ENCODE measurements at places on chromosomes 3 and 15.
A peak's percentile ranks its signal among the peaks of the same experiment; 100 is the strongest.

DNA sequence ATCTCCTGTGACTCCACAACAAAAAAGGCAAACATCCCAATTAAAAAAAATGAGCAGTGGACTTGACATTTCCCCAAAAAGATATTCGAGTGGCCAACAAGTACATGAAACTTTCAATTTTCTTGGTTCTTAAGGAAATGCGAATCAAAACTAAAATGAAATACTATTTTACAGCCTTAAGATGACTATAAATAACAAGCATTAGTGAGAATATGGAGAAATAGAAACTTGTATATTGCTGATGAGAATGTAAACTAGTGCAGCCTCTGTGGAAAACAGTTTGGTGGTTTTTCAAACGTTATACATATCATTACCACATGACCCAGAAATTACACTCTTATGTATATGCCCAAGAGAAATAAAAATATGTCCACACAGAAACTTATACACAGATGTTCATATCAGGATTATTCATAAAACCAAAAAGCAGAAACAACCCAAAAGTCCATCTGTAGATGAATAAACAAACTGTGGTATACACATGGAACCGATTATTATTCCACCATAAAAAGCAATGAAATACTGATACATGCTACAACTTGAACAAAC is 153.2 kb upstream of the GPR149 start:
- ATAC-seq = no peak

DNA sequence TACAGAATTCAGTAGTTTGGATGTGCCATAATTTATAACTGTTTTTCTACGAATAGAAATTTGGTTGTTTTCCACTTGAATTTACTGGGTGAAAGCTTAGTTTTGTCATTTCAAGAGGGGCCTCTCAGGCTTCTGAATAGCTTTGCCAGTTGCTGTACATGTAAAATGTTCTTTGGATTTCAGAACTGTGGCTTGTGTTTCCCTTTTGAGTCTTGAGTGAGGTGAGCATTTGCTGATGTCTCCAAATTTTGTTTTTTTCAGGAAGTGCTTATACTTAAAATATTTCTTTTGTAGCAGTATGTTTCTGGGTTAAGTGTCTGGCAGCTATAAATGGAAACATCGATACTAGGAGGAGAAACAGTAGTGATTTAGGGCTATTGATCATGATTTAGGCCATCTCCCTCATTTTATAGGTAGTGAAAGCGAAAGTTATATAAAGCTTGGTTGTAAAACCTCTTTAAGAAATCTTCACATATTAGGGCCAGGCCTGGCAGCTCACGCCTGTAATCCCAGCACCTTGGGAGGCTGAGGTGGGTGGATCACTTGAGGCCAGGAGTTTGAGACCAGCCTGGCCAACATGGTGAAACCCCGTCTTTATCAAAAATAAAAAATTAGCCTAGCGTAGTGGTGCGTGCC is 9.2 kb upstream of the TRAK1 start:
- ATAC-seq = no peak

DNA sequence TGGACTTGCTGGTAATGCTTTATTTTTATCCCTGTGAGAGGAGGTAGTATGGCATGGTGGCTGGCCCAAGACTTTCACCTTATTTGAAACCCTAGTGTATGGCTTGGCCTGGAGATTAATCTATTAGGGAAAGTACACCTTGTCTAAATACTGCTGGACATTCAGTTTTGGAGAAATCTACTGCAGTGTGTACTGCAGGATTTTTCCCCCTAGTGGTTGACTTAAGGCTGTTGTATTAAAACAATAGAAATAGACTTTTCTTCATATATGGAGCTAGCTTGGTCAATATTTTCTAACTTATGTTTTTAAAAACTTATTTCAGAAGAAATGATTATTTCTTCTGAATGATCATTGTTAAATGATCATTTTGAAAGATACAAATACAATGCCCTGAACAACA is 13.9 kb upstream of the SLITRK3 start:
- ATAC-seq = no peak

GRCh38 chr3:133188996-133189395 is 150.8 kb downstream of the TMEM108 start:
- no peak for ATAC-seq

DNA sequence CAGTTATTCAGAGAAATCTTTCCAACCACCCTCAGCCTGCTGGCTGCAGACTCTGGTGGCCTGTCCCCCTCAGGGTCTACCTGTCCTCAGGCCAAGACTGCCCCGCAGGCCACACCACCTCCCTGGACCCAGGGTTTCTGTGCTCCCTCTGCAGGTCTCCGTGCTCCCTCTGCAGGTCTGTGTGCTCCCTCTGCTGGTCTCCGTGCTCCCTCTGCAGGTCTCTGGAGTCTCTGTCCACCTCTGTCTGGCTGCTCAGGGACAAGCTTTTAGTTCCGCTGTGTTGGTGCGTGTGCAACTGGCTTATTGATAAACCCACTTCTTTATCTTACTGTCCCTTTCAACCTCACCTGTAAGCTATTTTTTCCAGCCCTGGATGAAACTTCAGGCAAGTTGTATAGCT is 30.1 kb downstream of the BDH1 start:
- ATAC-seq = peak; percentile 27

Measured in esophagus mucosa (tissue), 1 donor.